ENCODE measurements at places on chromosomes 1 and 21.

- no peak for DNase-seq
Measured at GRCh38 chr1:18879791-18880309, 20.4 kb upstream of the TAS1R2 start.

- no peak for DNase-seq
Measured at GRCh38 chr1:10939654-10940450, 72.6 kb upstream of the TARDBP start.

DNA sequence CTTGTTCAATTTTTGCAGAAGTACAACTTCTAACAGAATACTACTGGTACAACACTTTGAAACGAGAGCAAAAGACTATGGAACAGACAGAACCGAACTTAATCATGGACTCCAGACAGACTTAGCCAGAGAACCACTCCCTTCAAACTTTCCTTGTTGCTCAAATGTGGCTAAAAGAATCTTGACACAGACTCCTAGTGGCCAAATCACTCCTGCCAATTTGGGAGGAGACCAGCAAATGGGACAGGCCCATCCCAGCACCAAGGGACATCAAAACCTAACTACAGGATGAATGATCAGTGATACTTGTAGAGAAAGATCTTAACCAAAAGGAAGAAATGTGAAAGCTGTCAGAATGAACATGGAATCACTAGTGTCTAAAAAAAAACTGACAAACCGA lies 154.0 kb downstream of the MATN1 start:
- no peak for DNase-seq

GRCh38 chr1:221031458-221032203 lies 152.4 kb downstream of the HLX start:
- no peak for DNase-seq

- DNase-seq, result no peak
Measured at GRCh38 chr1:4741876-4742423, 87.5 kb downstream of the AJAP1 start.

Measured in substantia nigra (tissue), 51 donors.